Myocyte (in vitro differentiated cells): ENCODE measurements at places on chromosomes 12 and 14. TPM values are rescaled to one million over a fixed set of nuclear protein-coding genes. Genes with fewer than 3 reads are reported as not detected.

The GPRC5A gene
- total RNA-seq: 0.42 and 1.4 TPM in 2 replicates

The PLD4 gene
- 0.10 TPM in 1 of 2 replicates, not detected in the other for total RNA-seq

The CPM gene
- total RNA-seq: 3.0 and 3.2 TPM in 2 replicates

The IAPP gene
- total RNA-seq: not detected in 2 replicates

The EML1 gene
- 20.8 and 24.1 TPM in 2 replicates for total RNA-seq

The FOXG1 gene
- total RNA-seq: not detected in 2 replicates

The SCNN1A gene
- 0.13 and 1.0 TPM in 2 replicates for total RNA-seq

The CEBPE gene
- total RNA-seq: not detected in 2 replicates

The SLC5A8 gene
- total RNA-seq: not detected in 2 replicates

The GUCY2C gene
- total RNA-seq: not detected in 2 replicates

The KRT78 gene
- total RNA-seq: not detected in 2 replicates
